ENCODE measurements at places on chromosomes 11 and 22.

DNA sequence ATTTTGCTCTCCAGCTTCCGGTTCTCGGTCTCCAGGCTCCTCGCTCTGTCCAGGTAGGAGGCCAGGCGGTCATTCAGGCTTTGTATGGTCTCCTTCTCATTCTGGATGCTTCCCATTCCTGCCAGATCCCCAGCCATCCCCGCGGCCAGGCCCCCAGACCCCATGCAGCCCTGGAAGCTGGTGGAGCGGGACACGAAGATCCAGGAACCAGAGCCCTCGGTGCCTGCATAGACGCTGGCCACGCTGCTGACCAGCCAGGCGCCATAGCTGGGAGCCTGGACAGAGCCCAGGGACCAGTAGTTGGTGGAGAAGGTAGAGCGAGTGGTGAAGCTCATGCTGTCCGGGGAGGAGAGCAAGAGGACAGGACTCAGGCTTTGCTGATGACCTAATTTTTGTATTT lies 11.8 kb downstream of the KLHL22 start:
- no peak for DNase-seq

GRCh38 chr22:28761449-28761755 lies 11.1 kb upstream of the CCDC117 start:
- DNase-seq, result no peak

GRCh38 chr11:15178214-15178613 lies 63.5 kb downstream of the INSC start:
- no peak for DNase-seq

- no peak for DNase-seq
These were observed 36.7 kb downstream of the FBXO7 start for GRCh38 chr22:32511274-32511673.

DNA sequence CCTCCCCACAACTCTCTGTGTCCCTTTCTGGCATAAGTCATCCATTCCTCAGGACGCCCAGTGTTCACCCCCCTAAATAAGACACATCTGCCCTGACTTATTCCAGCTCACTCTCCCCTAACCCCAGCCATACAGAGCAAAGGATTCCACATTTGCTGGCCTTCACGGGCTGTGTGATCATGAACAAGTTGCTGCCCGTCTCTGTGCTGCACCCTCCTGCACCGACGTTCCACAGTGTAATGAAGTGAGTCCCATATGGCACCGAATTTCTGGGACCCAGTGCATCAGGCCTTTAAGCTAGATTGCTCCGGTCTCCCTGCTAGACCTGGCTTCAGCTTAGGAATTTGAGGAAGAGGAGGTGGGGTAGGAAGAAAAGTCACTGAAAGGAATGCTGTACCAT lies 22.4 kb upstream of the LRRC32 start:
- no peak for DNase-seq

DNA sequence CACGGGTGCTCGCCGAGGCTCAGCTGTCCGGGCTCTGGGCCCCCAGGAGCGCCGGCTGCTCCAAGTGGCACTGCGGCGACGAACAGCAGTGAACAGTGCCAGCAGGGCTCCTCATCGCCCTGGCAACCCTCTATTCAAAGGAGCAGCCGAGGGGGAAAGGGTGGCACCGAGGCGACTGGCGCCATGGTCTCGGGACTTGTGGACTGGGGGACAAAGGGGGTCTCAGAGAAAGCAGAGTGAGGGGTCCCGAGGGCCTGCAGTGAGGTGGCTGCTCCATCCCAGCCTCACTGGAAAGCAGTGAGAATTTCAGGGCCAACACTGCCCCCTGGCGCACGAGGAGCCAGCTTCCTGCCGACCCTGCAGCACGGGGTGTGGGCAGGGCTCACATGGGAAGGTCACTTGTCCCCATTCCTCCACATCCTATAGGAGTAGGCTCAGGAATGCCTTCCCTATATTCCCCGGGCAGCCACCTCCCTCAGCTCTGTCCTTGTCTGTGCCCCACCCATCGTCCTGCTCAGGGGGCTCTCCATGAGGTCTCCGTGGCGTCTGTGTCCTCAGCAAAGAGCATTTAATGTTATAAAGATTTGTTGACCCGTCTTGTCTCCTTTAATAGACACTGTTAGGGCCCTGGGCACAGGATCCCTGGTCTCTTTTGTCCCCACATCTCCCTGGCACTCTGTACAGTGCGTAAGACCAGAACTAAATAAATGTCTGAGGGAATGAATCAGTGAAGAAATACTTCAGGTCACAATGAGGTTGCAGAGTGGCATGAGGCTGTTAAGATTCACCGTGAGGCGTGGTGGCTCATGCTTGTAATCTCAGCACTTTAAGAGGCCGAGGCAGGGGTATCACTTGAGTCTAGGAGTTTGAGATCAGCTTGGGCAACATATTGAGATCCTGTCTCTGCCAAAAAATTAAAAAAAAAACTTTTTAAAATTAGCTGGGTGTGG lies 26.4 kb downstream of the LRFN4 start:
- peak; percentile 35 for DNase-seq

DNA sequence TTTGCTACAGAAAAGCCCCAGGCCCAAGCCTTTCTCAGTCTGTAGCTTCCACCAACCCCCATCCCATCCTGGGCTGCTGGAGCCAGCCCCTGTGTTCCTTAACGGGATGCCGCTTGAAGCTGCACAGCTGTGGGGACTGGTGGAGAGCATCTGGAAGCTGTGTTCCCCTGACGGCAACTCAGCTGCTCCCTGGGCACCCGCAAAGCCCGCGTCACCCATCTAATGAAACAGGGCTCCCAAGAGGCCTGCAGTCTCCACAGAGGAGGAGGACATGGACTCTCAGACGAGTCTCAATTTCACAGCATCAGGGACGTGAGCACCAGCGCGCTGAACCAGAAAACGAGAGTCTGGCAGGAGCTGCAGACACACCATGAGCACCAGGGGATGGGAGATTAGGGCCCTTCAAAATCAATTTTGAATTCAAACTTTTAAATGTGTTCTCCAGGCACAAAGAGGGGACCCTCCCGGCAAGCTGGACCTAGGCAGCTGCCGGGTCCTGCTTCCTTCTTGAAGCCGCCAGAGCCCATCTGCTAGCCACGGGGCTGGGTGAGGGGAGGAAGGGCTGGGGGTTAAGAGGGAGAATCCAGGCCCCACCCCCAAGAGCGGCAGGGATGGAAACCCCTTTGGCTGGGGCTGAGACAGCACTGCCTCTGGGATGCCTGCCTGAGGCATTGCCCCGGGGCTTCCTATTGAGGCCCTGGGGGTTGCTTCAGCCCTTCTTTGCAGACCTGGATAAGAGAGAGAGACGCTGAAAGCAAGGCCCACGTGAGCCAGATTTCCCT lies 21.0 kb downstream of the LMO1 start:
- DNase-seq, result no peak

- DNase-seq, result no peak
These were observed 38.9 kb downstream of the TBC1D22A start for GRCh38 chr22:46801331-46801811.

DNA sequence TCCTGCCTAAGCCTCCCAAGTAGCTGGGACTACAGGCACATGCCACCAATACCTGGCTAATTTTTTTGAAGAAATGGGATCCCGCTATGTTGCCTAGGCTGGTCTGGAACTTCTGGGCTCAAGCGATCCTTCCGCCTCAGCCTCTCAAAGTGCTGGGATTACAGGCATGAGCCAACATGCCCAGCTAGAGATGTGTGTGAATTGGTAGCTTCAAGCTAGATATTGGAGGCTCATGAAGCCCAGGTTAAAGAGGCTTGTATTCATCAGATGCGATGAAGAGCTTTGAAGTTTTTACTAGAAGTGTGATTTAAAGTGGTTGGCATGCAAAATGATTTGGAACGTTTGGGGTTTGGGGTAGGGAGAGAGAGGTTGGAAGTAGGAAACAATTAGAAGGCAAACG lies 19.6 kb downstream of the NF2 start:
- DNase-seq, result no peak

GRCh38 chr11:33724644-33725035 lies 11.6 kb downstream of the CD59 start:
- no peak for DNase-seq

DNA sequence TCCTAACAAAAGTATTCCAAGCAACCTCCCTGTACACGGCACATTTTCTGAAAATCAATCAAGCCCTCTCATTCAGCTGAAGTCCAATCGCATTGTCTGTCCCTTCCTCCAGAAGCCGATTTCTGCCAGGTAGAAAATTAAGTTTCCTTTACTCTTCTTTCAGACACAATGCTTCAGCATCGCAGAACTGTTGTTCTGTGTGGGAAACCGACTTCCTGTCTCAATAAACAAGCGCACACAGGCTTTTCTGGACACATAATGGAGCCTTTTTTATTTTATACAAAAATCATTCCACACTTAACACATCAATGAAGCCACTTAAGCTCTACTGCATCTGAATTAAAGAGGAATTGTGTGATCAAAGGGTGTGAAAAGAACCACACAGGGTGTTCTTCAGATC lies 75.6 kb downstream of the BLID start:
- DNase-seq, result no peak

DNA sequence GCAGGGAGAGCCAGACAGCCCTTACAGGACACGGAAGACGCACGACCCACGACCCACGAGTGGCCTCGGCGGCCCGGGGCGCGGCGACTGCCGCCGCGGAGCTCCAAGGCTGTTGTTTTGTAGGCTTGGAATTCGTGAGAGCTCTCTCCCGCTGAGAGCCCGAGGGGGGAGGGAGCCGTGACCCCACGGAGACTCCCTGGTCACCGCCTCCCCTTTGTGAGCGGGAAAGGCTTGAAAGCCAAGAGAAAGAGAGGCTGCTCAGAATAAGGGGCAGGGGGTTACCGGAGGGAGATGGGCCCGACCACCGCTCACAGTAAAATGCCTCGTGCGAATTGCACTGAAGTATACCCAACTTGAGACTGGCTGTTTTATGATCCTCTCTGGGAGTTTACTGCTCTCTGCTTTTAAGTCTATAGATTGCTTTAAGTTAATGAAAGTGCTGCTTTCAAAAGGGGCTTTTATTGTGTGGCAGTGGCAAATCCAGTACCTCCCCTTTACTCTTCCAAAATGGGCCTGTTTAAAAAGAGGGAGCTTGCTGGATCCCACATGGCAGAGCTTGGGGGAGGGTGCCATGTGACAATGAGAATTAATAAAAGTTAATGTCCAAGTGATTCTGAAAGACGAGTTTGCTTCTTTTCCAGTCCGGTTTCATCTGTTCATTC lies 2.9 kb downstream of the PKNOX2 start:
- no peak for DNase-seq

DNA sequence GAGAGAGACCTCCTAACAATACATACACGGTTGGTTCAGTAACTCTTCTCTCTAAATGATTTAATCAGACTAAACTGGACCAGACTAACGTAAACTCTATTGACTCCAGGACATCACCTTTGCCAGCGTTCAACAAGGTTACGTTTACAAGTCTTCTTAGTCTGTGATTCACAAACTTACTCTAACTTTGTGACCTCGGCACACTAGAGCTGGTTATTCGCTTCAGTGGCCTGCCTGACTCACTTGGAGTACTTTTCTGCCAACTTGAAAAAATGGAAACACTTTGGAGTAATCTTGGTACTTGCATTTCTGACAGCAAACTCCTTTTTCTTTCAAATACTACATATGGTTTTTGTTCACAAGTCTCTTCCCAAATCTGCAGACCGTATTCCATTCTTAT lies 26.2 kb downstream of the MTMR2 start:
- no peak for DNase-seq

DNA sequence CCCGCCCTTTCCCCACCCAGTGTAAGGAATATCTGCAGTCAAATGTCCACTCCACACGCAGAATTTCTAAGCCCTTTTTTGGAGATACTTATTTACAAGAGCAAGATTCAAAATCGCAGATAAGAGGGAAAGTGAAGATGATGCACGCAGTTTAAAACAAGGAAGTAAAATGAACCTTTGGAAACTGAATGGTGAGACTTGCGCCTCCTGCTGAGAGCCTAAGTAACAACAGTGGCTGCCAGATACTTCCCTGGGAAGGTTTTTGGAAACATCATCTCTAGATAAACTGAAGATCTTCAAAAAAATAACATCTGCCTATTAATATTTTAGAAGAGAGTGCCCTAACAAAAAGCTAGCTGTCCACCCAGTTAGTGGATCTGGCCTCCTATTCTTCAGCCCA lies 963.1 kb upstream of the FAT3 start:
- DNase-seq, result no peak

GRCh38 chr11:33802194-33802950 lies 28.1 kb upstream of the FBXO3 start:
- peak; percentile 79 for DNase-seq

- DNase-seq, result no peak
These were observed 78.3 kb upstream of the RASSF10 start for GRCh38 chr11:12930850-12931249.

DNA sequence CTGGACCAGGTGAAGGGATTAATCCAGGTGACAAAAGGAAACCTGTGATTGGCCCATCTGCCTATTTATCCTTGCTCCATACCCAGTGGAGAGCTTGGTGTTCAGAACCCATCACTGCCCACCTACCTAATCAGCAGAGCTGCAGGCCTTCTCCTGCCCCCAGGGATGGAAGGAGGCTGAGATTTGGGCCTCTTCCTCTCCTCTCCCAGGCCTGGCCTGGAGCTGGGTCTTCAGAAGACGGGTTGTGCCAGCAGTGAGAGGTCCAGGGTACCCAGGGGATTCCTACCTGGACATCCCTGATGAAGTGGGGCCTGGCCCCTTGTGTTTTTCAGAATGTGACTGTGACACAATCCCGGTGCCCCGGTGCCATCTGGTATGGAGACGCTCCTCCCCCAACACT lies 80.3 kb upstream of the MYOD1 start:
- DNase-seq, result no peak

DNA sequence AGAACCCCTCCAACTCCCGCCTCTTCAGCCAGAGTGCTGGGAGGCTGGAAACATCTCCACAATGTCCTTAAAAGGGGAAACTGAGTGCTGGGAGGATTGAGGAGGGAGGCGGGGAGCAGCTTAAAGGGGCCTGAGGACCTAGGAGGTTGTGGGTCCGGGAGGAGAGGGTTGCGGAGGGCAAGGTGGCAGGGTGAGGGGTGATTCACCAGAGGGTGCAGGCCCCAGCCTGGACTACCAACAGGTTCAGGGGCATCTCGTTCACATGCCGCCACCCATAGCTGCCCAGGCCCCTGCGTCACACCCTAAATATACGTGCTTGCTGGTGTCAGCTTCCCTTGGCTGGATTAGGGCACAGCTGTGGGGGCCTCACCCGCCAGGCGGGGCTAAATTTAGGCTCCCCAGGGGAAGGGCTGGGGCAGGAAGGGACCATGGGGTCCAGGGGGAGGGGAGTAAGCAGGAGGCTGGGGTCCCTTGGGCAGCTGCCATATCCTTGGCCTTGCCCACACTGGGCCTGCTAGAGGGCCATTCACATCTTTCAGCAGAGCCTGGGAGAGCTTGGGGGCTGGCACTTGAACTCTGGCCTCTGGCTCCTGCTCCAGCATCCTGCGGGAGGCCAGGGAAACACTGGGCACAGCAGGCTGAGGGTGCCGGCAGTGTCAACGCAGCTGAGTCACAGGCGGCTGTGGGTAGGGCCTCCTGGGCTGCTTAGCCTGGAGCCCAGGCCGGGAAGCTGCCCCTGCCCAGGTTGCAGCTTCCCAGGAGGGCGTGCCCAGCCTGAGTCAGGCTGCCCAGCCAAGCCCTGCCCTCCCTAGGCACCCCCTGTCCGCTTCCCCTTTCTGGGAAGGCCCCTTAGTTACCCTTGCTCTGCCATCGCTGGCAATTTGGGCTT lies 1.3 kb downstream of the EHBP1L1 start:
- no peak for DNase-seq

GRCh38 chr11:34647131-34647530 lies 26.2 kb downstream of the EHF start:
- DNase-seq, result no peak

GRCh38 chr11:88474655-88475054 lies 137.1 kb upstream of the CTSC start:
- DNase-seq, result no peak

- no peak for DNase-seq
These were observed 11.3 kb upstream of the CD5 start for GRCh38 chr11:61090982-61091372.

GRCh38 chr11:108131993-108132392 lies 10.6 kb downstream of the ACAT1 start:
- no peak for DNase-seq

Data from iPS DF 19.7 (cell line).